ENCODE measurements at places on chromosomes 7 and 10.
A peak's percentile ranks its signal among the peaks of the same experiment; 100 is the strongest.

DNA sequence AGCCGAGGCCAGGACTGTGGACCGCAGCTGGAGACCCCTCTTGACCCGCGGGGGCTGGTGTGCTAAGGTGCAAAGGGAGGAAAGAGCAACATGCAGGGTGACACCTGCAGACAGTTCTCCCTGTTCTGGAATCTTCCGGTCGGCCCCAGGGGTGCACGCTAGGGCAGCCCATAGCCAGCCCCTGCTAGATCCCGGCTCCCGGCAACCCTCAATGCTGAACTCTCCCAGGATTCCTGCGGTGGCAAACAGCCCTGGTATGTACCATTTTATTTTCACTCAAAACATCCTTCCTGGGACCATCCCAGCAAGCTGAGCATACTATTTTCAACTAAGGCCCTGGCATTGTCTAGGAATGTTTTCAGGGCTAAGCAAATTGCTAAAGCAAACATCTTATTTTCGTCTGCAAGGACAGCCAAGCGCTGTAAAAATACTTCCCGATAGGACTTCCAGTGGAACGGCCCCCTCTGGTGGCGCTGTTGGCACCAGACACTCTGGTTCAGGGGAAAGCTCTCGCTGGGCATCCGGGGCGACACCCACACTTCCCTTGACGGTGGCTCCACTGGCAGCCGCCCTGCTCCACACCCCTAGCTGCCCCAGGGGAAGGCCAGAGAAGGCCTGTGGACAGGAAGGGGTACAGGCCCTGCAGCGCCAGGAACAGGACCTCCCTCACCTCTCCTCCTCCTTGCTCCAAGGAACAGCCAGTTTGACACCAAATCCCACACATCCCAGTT, 99.4 kb downstream of the CTBP2 start:
- DNase-seq, result peak; percentile 35

DNA sequence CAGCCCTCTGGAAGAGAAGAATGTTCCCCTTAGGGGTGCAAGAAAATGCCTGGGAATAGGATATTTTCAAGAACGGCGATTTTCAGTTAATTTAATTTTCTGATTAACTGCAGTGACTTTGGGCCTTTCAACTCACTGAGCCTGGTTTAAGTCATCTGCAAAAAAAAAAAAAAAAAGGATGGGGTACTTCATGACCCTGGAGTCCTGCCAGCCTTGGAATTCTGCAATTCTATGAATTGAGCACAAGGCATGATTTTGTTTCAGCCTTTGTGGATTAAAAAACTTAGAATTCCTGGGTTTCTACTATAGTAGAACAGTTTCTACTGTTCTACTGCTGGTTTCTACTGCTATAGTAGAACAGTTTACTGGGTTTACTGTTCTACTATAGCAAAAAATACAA, 58.3 kb upstream of the CALD1 start:
- DNase-seq, result no peak

GRCh38 chr7:138449580-138449979, 10.5 kb upstream of the TRIM24 start:
- DNase-seq, result no peak

- no peak for DNase-seq
Measured at GRCh38 chr10:108911814-108912541, 1011.3 kb downstream of the XPNPEP1 start.

GRCh38 chr7:5780801-5781496, 514 bp downstream of the RNF216 start:
- peak; percentile 16 for DNase-seq

DNA sequence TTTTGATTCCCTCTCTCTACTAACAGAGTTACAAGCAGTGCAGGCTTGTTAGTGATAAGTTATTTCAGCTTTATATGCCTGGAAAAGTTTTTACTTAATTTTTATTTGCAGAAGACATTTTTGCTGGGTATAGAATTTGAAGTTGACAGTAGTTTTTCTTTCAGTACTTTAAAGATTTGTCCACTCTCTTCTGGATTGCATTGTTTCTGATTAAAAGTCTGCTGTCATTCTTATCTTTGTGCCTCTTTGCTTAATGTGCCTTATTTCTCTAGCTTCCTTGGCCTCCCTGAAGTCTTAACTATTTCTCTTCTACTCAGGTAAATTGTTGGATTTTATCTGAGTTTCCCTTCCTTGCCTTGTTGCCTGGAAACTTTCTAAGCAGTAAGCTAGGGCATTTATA, 36.2 kb downstream of the PLCE1 start:
- DNase-seq, result no peak

DNA sequence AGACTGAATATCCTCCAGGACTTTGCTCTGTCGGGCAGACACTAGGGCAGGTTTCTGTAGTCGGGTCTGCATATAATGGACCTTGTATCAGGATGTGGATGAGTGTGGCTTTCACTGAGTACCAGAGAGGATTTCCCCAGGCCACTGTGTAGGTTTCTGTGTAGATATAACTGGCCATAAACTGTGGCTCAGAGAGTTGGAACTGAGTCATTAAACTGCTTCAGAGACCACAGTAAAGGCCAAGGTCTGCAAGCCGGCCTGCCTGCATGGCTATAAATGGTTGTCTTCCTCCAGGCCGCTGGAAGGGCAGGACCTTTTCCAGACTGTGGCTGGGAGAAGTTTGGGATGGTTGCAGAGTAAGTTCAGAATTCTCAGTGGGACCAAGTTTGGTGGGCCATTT, 16.9 kb downstream of the ZNF92 start:
- no peak for DNase-seq

DNA sequence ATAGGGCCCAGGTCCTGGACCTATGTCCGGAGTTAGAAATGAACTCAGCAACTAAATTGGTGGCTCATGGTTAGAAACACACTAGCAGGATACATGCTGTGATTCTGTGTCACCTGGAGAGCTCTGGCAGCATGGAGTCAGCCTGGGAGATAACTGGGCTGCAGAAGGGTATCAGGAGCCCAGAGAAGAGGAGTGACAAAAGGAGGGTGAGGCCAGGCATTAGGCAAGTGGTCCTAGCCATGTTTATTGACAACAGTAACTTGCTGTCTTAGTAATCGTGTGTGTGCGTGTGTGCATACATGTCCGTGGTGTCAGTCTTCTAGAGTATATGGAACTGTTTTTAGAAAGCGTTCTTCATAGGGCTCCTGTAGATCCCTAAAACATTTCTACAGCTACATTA, 157.5 kb upstream of the PHYHIPL start:
- no peak for DNase-seq

- no peak for DNase-seq
Measured at GRCh38 chr10:28677888-28678686, 766 bp downstream of the BAMBI start.

All from activated CD4-positive, alpha-beta T cell treated with anti-CD3 and anti-CD28 coated beads, Interleukin-2, amount 50 U/mL, for 24 hours (primary cell).